ENCODE measurements at places on chromosomes 7 and 10. TPM values are rescaled to one million over a fixed set of nuclear protein-coding genes. Genes with fewer than 3 reads are reported as not detected.

Gene DENND2A
- total RNA-seq, result not detected

DNA sequence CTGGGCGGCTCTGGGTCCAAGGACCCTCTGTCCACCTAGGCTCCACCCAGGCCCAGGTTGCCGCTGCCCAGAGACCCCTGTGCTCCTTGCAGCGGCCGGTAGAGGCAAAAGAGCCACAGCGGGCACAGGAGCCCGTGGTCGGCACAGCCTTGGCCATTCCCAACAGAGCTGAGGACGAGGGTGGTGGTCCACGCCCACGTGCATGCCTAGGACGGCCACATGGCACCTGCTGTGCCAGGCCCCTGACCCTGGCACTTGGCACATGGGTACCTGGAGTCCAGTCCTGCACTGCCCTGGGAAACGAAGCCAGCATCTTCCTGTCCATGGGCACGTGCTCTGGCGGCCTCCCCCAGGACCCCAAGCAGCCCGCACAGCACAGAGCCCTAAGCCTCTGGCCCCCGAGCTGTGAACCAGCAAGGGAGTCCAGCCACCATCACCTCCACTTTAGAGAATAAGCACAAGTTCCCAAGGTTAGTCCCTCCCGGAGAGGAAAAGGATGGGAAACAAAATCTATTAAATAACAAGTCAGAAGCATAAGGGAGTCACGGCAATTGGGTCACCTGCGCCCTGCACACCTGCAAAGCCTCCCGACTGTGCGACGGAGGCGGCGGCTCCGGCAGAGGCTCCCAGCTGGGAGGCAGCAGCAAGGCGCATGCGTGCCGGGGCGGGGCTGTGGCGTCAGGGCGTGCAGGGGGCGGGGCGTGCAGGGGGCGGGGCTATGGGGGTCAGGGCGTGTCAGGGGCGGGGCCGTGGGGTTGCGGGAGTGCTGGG is 59.1 kb downstream of the STK32C start:
- no peaks in the 10 kb centered on the region for H3K4me1 ChIP-seq
- no peaks in the 10 kb centered on the region for H3K36me3 ChIP-seq
- peak; percentile 65 for DNase-seq
- H3K27ac ChIP-seq, result no peak overlapping the region
- no peaks in the 10 kb centered on the region for H3K27me3 ChIP-seq

DNA sequence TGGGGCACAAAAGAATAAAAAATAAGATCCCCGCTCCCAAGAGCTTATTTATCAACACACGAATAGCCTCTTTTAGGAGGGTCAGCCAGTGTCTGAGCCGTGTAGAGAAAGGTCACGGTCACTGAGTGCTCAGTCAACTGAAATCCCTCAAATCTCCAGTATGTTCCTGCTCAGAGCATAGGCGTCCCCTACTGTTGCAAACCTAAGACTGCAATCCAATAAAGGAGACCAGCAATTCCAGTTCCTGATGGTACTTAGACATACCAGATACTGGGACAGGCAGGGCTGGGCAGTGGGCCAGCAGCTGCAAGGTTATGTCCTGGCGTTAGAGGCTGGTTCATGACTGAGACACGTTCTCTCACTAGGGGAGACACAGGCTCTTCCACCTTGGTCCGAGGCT is 93.6 kb downstream of the CACNB2 start:
- no peak for DNase-seq
- H3K4me1 ChIP-seq, result no peaks in the 10 kb centered on the region
- H3K27ac ChIP-seq, result no peak overlapping the region
- no peak overlapping the region for H3K4me3 ChIP-seq
- H3K27me3 ChIP-seq, result no peaks in the 10 kb centered on the region

DNA sequence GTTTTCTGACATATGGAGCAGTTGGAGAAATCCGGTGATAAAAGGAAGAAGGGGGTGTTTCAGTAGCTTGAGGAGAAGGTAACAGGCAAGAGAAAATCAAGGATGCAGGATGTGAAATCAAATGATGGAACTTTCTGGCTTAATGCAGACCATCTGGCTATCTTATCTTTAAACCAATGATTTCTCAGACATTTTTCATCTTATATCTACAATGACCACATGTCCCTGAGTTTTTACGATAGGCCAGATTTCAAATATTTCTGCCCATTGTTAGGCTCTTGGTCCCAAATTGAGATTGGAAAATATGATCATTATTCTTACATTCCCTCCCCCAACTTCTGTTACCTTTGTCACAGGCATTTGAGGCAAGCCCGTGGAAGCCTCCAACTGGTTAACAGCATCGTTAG is 486.8 kb downstream of the SUGCT start:
- H3K36me3 ChIP-seq, result no peaks in the 10 kb centered on the region
- DNase-seq, result no peak
- no peak overlapping the region for H3K4me3 ChIP-seq
- no peak overlapping the region for H3K27ac ChIP-seq

DNA sequence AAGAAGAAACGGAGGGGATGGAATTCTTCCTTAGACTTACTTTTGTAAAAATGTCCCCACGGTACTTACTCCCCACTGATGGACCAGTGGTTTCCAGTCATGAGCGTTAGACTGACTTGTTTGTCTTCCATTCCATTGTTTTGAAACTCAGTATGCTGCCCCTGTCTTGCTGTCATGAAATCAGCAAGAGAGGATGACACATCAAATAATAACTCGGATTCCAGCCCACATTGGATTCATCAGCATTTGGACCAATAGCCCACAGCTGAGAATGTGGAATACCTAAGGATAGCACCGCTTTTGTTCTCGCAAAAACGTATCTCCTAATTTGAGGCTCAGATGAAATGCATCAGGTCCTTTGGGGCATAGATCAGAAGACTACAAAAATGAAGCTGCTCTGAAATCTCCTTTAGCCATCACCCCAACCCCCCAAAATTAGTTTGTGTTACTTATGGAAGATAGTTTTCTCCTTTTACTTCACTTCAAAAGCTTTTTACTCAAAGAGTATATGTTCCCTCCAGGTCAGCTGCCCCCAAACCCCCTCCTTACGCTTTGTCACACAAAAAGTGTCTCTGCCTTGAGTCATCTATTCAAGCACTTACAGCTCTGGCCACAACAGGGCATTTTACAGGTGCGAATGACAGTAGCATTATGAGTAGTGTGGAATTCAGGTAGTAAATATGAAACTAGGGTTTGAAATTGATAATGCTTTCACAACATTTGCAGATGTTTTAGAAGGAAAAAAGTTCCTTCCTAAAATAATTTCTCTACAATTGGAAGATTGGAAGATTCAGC is 158.7 kb upstream of the LANCL2 start:
- peaks cover 10% of the 10 kb centered on the region for H3K4me1 ChIP-seq
- H3K36me3 ChIP-seq, result no peaks in the 10 kb centered on the region
- no peak overlapping the region for H3K4me3 ChIP-seq
- peaks cover 16% of the 10 kb centered on the region for H3K27me3 ChIP-seq

GRCh38 chr7:123041101-123041500 is 45.6 kb upstream of the TAS2R16 start:
- no peak overlapping the region for H3K4me3 ChIP-seq
- no peaks in the 10 kb centered on the region for H3K27me3 ChIP-seq
- no peak for DNase-seq
- no peak overlapping the region for H3K27ac ChIP-seq
- no peaks in the 10 kb centered on the region for H3K4me1 ChIP-seq
- no peaks in the 10 kb centered on the region for H3K36me3 ChIP-seq

- no peak overlapping the region for H3K27ac ChIP-seq
- H3K36me3 ChIP-seq, result peaks cover 3% of the 10 kb centered on the region
- H3K4me3 ChIP-seq, result no peak overlapping the region
- DNase-seq, result peak; percentile 33
- no peaks in the 10 kb centered on the region for H3K27me3 ChIP-seq
Measured at GRCh38 chr10:102678842-102679289, 34.6 kb downstream of the TRIM8 start.

GRCh38 chr10:11146402-11147171 is 128.9 kb downstream of the CELF2 start:
- peaks cover 1% of the 10 kb centered on the region for H3K36me3 ChIP-seq
- no peaks in the 10 kb centered on the region for H3K27me3 ChIP-seq
- peak overlapping the region; percentile 89 for H3K4me3 ChIP-seq
- H3K27ac ChIP-seq, result peak overlapping the region; percentile 98
- DNase-seq, result no peak

DNA sequence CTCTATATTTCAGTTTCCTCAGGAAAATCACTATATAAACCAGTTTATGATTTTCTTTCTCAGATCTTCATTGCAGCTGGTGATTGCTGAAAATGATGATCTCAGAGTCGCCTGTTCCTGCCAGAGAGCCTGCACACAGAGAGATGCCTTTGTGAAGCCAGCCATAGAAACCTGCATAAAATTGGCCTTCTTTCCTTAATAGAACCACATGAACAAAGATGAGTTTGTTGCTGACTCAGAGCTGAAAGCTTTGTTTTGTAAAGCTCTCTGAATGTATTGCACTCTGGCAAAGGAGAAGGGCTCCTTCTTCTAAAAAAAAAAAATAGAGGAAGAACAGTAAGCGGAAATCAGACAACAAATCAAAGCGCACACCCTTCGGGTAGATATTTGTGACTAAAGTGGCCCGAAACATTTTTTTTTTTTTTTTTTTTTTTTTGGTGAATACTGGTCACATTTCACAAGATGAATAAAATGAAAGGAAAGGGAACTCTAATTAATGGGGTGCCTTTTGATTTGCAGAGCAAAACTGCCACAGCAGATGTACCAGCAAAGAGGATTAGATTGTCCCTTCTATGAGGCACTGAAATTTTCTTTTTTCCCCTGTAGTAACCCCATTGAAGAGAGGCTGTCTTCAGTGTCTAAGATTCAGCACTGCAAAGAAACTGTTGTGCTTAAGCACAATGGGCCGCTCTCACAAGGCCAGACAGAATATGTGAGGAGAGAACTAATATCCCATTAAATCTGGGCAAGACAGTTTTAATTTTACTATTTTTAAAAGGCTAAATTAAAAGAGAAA is 75.1 kb upstream of the PTPRZ1 start:
- DNase-seq, result no peak
- H3K27me3 ChIP-seq, result no peaks in the 10 kb centered on the region
- no peak overlapping the region for H3K27ac ChIP-seq

DNA sequence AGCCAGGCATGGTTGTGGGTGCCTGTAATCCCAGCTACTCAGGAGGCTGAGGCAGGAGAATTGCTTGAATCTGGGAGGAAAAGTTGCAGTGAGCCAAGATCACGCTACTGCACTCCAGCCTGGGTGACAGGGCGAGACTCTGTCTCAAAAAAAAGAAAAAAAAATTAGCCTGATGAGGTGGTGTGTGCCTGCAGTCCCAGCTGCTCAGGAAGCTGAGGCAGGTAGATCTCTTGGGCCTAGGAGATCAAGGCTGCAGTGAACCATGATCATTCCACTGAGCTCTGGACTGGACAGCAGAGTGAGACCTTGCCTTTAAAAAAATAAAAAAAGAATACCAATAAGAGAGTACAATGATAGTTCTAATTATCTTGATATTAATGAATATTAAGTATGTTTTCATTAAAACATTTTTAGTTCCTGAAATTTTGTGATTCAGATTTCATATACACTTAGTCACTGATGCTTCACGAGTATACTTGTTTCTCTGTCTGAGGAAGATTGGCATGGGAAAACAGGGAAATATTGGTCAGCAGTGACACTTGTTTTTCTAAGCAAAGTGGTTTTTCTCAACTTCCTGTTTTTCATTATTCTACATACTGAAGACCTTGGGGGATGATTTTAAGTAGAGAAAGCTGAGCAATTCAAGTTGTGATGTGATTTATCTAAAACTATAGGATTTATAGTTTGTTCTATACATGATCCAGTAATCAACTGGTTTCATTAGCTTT is 76.8 kb downstream of the ADK start:
- no peak for DNase-seq
- H3K4me3 ChIP-seq, result peak overlapping the region; percentile 59
- no peaks in the 10 kb centered on the region for H3K27me3 ChIP-seq
- H3K4me1 ChIP-seq, result peaks cover 34% of the 10 kb centered on the region
- no peaks in the 10 kb centered on the region for H3K36me3 ChIP-seq

DNA sequence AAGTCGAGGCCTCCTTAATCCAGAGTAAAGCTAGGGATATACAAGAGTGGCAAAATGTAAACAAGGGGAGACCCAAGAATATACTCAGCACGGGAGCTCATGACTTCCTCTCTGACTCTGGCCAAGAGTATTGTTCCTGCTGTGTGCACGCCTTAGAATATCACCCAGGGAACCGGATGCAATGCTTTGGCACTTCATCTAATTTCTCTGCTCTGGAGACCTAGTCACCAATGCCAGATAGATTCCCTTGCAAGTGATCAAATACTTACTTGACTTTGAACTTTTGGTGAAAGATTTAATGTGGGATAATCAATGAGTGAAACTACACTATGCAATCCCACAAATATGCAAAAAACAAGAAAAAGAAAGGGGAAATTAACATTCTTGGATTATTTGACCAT is 695.5 kb downstream of the INHBA start:
- H3K27me3 ChIP-seq, result no peaks in the 10 kb centered on the region
- no peak overlapping the region for H3K27ac ChIP-seq

GRCh38 chr7:47596502-47597202 is 14.7 kb upstream of the TNS3 start:
- peaks cover 5% of the 10 kb centered on the region for H3K27me3 ChIP-seq
- H3K27ac ChIP-seq, result no peak overlapping the region
- H3K36me3 ChIP-seq, result peaks cover 9% of the 10 kb centered on the region
- H3K4me3 ChIP-seq, result no peak overlapping the region

GRCh38 chr7:30403477-30403876 is 75.1 kb downstream of the NOD1 start:
- H3K27ac ChIP-seq, result no peak overlapping the region
- no peak overlapping the region for H3K4me3 ChIP-seq
- DNase-seq, result no peak

DNA sequence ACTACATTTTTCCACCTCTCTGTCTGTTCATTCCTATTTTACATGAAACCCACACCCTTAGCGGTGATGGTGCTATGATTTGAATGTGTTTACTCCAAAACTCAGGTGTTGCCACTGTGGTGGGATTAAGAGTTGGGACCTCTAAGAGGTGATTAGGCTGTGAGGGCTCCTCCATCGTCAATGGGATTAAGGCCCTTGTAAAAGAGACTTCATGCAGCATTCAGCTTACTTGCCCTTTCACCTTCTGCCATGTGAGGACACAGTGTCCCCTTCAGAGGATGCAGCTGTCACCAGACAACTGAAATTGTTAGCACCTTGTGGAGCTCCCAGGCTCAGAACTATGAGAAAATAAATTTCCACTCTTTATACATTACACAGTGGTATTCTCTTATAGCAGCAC is 182.2 kb downstream of the NOC3L start:
- no peak overlapping the region for H3K4me3 ChIP-seq
- H3K36me3 ChIP-seq, result peaks cover 3% of the 10 kb centered on the region
- H3K4me1 ChIP-seq, result peaks cover 6% of the 10 kb centered on the region
- H3K27me3 ChIP-seq, result peaks cover 5% of the 10 kb centered on the region
